ENCODE measurements at places on chromosomes 1 and 21.

DNA sequence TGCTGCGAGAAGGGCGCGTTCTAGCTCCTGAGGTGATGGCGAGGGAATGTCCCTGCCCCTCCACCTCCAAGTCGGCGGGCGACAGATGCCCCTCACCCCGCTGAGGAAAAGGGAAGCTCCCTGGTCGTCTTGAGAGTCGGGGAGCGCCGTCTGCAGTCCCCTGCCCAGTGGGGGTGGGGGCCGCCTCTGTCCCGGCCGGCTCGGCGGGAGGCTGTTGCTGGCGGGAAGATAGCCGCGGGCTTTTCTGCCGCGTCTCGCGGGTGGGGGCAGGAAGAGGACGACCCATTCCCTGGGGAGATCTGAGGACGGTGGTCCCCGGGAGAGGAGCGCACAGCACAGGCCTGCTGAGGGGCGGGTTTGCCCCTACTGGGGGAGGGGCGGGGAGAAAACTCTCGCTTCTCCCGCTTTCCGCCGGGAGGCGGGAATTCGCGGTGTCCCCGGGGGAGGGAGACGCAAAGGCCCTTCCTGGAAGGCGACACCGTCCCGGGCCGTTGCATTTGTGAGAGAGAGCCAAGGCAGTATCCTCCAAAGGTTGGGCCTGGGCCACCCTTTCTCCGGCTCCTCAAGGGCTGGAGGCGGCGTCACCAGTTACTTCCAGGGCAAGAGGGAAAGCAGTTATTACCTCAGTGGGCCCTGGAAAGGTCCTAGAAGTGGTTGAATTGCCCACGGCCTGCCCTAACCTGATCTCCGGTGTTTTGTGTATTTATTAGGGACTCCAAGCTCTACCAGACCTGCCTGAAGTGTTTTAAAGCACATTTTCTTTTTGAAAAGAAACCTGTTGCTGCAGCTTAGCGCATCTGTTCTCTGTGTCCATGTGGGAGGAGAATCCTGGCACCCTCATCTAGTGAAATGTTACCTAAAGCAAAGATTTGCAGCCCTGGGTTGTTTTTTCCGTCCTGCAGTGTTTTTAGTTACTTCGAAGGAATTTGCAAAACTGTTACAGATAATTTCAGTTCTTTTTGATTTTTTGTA is 648 bp downstream of the S100PBP start:
- DNase-seq: no peak

DNA sequence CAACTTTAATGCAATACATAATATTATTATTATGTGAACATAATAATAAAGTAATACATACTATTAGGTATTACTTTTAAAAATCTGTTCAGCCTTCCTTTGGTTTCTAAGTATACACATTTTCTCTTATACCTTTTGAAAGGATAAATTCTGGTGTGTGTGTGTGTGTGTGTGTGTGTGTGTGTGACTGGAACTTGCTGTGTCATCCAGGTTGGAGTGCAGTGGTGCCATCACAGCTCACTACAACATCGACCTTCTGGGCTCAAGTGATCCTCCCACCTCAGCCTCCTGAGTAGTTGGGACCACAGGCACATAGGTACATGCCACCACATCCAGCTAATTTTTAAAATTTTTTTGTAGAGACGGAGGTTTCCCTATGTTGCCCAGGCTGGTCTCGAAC is 88.5 kb downstream of the CCDC30 start:
- DNase-seq: no peak

DNA sequence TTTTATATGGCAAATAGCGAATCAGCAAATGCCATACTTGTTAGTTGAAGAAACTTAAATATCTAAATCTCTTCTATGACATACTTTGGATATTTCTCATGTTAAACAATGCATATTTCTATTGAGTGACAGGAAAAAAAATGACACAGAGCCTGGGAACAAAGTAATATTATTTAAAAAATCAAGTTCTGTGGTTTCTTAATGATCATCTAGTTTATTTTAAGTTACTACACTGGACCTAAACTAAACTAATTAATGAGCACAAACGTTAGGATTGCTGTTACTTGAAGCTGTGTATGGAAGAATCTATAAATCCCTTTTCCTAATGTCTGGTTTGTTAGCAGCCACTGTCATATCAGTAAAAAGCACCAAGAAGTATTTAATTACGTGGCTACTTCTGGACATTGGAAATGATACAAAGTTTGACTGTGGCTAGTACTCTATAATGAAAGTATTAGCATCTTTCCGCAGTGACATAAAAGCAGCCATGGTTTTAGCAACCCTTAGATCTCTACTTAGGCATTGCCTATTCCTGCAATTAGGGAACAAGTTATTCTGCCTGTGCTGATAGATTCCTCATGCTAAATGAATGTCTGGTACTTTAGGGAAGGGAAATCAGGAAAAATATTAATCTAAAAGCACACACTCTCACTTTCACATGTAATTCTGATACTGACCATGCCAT is 981.7 kb upstream of the B3GALT2 start:
- no peak for DNase-seq

GRCh38 chr1:109895720-109896504 is 14.7 kb upstream of the CSF1 start:
- no peak for DNase-seq

- no peak for DNase-seq
Observed at GRCh38 chr1:160646180-160646579, 664 bp downstream of the SLAMF1 start.

GRCh38 chr1:227765261-227766014 is 30.2 kb downstream of the SNAP47 start:
- DNase-seq: no peak

GRCh38 chr1:6144647-6145395 is 35.3 kb downstream of the CHD5 start:
- no peak for DNase-seq

GRCh38 chr1:17819129-17819802 is 64.1 kb downstream of the ACTL8 start:
- DNase-seq: no peak

DNA sequence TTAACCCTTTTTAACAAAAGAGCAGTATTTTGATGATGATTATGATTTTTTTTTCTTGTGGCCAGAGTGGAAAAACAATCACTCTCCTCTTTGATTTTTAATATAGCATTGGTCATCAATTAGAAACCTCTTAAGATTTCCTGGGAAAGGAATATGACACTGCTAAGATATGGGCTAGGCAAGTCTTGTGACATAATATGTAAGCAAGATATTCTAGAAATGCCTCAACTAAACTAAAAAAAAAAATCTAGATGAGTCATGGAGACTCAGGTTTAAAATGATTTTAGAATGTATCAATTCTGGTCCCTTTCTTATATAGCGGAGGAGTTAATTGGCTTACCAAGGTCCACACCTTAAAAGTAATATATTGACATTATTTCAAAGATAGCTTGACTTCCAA is 60.3 kb upstream of the JUN start:
- no peak for DNase-seq

GRCh38 chr1:17744666-17745478 is 10.3 kb upstream of the ACTL8 start:
- no peak for DNase-seq

- no peak for DNase-seq
Observed at GRCh38 chr1:218785928-218786327, 387.8 kb upstream of the LYPLAL1 start.

DNA sequence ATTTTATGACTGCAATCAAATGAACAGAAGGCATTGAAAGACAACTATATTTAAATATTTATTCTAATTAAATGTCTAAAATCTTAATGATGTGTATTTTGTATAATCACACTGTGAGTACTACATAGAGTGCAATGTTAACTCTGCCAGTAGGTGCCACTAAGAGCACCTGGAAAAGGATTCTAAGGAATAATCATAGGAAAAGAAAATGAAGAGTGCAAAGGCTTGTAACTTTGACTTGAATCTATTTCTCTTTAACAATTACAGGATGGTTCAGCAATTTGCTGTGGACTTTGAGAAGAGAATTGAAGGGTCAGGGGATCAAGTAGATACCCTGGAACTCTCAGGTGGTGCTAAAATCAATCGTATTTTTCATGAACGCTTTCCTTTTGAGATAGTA is 200.4 kb downstream of the DNM3 start:
- DNase-seq: no peak

DNA sequence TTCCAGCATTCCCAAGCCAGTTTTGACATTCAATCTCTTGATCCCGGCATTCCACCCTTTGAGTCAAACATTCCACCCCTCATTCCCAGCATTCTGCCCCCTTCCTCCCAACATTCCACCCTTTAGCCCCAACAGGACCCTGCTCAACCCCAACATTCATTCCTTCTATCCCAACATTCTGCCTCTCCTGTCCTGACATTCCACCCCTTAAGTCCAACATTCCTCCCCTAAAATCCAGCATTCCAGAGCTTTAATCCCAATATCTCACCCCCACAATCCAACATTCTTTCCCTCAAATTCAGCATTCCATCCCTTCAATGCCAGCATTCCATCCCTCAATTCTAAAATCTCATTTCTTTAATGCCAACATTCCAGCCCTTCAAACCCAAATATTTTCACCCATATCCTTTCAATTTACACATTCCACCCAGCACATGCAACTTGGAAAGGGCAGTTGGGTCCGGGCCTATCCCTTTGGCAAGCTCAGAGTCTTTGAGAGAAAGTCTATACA is 22.9 kb downstream of the DDX20 start:
- DNase-seq: no peak

DNA sequence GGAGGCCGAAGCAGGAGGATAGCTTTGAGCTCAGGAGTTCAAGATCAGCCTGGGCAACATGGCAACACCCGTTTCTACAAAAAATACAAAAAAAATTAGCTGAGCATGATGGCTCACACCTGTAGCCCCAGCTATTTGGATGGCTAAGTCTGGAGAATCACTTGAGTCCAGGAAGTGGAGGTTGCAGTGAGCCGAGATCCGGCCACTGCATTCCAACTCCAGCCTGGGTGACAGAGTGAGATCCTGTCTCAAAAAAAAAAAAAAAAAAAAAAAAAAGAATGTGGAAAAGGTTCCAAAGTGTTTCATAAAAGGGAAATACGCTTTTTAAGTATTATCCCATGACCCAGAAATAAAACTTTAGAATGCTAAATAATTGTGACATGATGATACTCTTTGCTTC is 8.0 kb downstream of the S1PR1 start:
- no peak for DNase-seq

DNA sequence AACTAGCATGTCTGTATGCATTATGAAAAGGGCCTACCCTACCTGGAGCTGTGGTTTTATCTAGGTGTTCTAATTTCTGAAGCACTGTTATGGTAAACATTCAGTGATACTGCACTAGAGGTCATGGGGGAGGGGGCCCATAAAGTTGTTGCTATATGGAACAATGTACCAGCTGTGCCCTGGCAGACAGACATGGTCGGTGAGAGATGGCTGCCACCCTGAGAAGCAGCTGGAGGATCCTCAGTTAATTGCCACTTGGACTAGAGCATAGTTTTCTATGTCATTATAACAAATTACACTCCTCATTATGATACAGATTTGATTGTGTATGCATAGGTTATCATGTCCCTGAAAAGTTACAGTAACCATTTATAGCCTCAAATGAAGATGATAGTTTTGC is 45.4 kb downstream of the ILDR2 start:
- DNase-seq: no peak

DNA sequence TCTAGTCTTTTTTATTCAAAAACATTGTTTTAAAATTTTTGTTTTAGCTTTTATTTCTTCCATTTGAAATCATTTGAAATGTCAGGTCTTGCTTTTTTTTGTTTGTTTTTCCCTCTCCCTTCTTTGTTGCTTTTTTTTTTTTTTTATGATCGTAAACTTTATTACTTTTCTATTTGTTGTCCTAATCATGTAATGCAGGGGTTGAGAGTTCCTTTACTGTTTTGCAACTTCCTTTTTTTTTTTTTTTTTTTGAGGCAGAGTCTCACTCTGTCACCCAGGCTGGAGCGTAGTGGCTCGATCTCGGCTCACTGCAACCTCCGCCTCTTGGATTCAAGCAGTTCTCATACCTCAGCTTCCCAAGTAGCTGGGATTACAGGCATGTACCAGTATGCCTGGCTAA is 24.8 kb downstream of the IVNS1ABP start:
- DNase-seq: no peak

DNA sequence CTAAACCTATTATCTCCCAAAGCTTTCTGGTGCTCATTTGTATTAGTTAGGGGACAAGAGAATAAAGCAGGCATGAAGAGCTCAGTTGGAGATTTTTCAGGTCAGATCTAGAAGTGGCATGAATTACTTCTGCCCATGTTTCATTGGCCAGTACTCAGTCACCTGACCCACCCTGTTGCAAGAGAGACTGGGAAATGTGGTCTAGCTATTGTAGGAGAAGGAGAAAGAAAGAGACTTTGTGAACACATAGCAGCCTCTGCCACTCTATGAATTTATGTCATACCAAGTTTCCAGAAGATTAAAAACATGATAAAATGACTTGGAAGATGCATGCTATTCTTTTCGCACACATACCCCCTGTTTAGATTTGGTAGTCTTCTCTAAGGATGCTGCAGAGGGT is 302.3 kb upstream of the RUNX1 start:
- no peak for DNase-seq

DNA sequence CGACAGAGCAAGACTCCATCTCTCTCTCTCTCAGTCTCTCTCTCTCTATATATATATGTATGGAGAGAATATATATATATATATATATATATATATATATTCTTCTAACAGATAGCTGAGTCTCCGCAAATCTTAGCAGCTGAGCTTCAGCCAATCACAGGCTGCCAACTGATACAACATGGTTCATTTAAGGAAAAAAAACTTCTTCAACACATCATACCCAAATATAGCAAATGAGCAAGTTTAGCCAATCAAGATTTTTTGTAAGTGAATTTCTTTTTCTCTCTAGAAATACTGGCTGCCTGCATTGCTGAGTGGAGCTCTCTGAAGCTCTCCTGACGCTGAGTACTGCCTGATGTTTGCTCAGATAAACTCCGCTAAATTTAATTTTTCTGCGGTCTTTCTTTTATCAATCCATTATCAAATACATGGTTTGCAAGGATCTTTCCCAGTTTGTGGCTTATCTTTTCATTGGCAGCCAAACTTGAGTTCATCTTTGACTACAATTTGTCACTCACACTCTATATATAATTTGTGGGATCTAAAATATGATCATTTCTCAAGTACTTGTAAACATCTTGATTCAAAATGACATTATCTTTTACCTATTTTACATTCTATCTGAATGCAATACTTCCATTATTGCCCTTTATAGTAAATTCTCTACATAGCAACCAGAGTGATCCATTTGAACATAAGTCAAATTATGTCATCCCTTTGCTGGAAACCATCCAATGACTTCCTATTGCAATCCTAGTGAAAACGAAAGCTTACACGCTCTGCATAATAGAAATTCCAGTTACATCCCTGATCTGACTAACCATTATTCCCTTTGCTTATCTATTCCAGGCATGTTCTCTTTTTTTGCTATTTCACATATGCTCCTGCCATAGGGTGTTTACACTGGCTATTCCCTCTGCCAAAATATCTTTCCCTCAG is 2131.7 kb downstream of the MRPL39 start:
- DNase-seq: no peak

GRCh38 chr1:79364896-79365295 is 358.4 kb upstream of the ADGRL4 start:
- no peak for DNase-seq

DNA sequence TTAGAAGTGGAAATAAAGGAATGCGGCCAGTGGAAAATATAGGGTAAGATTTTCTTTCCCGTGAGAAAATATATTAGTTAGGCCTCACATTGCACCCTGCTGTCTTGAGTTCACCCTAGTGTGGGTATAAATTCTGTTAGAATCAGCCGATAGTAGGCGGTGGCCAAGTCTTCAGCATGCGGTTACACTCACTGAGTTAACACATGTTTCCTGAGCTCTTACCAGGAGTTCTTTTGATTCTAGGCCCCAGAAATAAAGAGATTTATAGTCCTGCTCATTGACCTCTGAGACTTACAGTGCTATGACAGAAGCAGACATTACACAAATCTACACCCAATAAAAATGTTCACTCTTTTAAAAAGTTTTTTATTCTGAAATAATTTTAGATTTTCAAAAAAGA is 279.3 kb upstream of the LRRC7 start:
- no peak for DNase-seq

- no peak for DNase-seq
Observed at GRCh38 chr1:152753586-152753985, 4.2 kb upstream of the KPRP start.

Measured in activated CD4-positive, CD25-positive, alpha-beta regulatory T cell treated with anti-CD3 and anti-CD28 coated beads, Interleukin-2, amount 50 U/mL, for 72 hours (primary cell).